ENCODE measurements at places on chromosomes 2 and 18.

- DNase-seq: no peak
These were observed 46.6 kb downstream of the SMAD2 start for GRCh38 chr18:47883771-47884413.

GRCh38 chr2:239773228-239774141, 251.7 kb downstream of the NDUFA10 start:
- no peak for DNase-seq

DNA sequence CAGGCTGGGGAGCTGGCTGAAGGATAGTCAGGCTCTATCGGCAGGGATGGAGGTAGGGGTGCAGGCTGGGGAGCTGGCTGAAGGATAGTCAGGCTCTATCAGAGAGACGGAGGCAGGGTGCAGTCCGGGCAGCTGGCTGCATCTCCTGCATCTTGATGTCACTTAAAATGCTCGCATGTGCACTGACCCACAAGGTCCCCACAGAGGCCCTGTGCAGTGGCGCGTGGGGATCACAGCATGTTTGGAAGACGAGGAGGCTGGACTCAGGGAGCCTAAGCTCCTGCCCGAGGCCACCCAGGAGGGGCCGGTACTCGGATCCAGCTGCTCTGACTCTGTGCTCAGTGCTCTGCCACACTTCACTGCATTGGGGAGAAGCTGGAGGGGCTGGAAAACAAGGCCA, 189.0 kb upstream of the HDAC4 start:
- DNase-seq: no peak

GRCh38 chr2:50691513-50691912, 340.4 kb downstream of the NRXN1 start:
- DNase-seq: no peak

DNA sequence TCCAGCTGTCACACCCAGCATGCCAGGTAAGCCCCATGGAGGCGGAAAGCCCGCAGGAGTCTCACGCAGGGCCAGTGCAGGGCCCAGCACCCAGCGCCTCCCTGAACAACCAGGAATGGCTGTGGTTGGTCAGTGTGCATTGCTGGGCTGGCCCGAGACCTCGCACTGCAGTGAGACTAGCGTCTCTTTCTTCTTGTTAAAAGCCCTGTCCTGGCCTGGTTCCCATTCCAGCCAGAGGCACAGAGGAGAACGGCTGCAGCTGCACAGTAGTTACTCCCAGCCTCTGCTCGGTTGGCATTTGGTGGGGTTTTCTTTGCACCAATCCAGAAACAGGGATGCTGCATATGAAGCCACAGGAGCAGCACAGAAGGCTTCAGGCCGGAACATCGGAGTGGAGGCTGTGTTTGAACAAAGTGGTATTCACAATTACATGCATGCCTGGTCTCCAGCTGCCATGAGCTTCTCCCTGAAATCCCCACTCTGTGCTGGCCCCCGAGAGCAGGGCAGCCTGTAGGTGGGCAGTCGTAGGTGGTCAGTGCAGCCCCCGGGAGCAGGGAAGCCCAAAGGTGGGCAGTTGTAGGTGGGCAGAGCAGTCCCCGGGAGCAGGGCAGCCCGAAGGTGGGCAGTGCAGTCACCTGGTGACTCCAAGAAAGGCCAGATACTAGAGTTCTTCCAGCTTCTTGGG, 163.7 kb upstream of the PXDN start:
- DNase-seq: no peak

DNA sequence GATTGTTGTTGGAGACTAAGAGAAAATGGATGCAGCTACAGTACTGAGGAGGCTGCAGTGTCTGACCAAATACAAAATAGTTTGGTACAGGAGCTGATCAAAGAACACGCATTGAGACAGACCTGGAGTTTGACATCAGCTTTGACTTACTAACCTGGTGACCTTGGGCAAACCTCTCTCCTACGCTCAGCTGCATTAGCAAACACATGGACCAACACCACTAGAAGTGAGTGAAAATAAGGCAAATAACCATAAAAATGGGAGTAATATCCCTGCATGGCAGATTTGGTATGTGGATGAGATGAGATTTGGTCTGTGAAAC, 126.5 kb downstream of the LPIN1 start:
- no peak for DNase-seq

GRCh38 chr18:61572084-61572655, 238.9 kb downstream of the CDH20 start:
- DNase-seq: no peak

GRCh38 chr2:84899304-84900204, 5.9 kb upstream of the TMSB10 start:
- no peak for DNase-seq

GRCh38 chr2:234081970-234082822, 31.7 kb downstream of the SPP2 start:
- no peak for DNase-seq

DNA sequence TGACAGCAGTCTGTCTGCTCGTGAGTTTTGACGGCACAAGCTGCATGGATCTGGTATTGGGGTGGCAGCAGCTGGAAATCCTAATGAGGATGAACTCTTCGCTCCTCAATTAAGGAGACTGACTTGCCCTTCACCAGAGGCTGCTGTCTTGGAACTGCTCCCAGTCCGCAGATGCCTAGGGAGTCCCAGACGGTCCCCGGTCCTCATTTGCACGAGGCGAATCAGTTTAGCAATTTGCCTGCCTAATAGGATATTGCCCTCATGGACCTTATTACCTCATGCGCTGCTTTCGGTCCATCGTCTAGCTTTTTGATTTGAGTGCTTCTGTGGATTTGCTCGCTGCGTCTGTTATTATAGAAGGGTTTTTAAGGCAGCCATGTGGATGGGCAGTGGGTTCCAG, 40.6 kb downstream of the ASAP2 start:
- no peak for DNase-seq

DNA sequence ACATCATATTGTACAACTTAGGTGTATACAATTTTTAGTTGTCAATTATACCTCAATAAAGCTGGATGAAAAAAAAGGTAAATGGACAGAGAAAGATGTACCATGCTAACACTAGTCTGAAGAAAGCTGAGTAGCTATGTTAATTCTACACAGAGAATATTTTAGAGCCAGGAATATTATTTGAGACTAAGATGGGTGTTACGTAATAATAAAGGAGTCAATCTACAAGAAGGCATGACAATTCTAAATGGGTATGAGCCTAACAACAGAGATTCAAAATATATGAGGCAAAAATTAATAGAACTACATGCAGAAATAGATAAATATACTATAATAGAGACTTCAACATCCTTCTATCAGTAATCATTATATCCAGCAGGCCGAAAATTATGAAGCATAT, 69.1 kb downstream of the CCDC141 start:
- no peak for DNase-seq

DNA sequence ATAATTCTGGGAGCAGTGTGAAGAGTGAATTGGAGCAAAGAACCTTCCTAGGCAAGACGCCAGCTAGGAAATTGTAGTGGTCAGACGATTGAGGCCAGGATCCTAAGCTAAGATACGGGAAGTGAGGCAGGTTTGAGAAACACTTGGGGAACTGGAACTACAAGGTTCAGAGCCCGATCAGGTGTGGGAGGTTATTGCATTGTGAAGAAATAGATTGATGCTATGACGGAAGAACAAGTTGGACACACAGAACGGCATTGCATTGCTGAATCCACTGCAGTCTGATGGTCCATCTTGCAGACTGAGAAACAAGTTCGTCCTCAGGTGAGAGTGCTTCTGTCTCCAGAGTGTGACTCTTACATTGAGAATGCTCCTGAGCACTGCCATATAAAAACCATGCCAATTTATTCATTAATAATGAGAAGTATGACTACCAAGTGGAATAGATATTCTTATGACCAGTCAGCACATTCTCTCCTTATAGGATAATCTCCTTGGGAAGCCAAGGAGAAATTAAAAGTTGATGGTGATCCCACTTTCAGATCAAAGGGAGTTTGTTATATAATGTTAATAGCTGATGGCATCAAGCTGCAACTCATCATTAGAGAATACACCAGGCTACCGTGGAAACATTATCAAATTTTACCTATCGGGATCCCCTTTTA, 30.9 kb downstream of the ANTXR1 start:
- DNase-seq: no peak

GRCh38 chr2:227480528-227480927, 8.6 kb downstream of the AGFG1 start:
- no peak for DNase-seq

- DNase-seq: no peak
These were observed 3.0 kb downstream of the PCARE start for GRCh38 chr2:29071032-29071975.

GRCh38 chr2:101983486-101983885, 8.3 kb upstream of the IL1R2 start:
- no peak for DNase-seq

DNA sequence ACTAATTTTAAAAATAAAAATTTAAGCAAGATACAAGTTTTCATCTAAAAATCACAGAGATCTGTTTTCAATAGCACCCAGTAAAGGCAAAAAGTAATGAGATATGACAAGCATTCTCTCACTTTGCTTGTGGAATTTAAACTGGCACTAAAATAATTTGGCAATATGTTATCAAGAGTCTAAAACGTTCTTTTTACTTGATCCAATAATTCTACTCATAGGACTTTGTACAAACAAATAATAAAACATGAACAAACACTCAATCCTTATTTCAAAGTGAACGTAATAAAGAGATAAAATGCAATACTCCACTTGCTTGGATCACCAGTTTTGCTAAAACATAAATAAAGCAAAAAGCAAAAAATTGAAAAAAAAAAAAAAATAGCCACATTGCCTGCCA, 30.4 kb downstream of the PIAS2 start:
- no peak for DNase-seq

GRCh38 chr2:228747483-228747882, 523.6 kb downstream of the PID1 start:
- DNase-seq: no peak

DNA sequence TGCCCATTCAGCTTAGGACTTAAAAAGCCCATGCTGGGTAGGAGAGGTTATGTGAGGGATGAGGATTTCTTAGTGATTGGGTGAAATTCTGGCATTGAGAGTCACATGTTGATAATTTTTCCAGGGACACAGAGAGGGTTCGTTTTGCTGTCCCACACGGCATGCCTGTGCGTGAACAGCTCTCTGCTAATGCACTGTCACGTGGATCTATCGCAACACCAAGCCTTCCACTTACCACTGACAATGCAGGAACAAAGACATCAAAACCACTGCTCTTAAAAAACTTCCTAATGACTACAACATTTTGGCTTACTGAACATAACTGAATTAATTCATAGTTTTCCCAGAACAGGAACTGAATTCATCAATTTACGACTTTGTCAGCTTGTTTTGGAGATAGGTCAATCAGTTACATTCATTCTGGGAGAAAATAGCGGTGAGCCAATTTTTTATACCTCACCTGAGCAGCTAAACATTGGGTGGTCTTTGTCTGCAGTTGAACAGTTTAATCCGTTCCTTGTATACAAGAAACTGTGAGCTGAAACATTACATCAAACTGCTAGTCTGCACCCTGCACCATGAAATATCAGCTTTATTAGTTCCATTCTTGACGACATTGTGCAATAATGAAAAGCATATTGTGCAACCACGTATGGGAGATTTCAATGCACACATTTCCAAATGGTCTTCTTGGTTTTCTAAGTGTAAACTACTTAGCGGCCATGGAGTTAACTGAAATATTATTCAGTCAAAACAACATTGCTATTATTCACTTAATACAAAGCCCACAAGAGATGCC, 127.1 kb downstream of the LPIN1 start:
- DNase-seq: no peak

DNA sequence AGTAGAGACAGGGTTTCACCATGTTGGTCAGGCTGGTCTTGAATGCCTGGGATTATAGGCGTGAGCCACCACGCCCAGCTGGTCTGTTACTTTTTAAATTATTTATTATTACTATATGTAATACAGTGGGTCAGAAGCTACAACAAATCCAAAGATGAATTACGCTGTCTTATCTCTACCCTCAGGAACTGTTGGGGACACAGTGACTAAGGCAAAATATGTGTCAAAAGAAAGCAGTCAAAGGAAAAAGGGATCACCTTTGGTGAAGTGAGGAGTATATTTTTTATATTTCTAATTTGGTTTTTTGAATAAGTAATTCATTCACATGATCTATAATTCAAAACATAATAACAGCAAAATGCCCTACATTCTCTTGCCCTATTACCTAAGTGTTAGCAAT, 4.7 kb downstream of the CREB1 start:
- no peak for DNase-seq

DNA sequence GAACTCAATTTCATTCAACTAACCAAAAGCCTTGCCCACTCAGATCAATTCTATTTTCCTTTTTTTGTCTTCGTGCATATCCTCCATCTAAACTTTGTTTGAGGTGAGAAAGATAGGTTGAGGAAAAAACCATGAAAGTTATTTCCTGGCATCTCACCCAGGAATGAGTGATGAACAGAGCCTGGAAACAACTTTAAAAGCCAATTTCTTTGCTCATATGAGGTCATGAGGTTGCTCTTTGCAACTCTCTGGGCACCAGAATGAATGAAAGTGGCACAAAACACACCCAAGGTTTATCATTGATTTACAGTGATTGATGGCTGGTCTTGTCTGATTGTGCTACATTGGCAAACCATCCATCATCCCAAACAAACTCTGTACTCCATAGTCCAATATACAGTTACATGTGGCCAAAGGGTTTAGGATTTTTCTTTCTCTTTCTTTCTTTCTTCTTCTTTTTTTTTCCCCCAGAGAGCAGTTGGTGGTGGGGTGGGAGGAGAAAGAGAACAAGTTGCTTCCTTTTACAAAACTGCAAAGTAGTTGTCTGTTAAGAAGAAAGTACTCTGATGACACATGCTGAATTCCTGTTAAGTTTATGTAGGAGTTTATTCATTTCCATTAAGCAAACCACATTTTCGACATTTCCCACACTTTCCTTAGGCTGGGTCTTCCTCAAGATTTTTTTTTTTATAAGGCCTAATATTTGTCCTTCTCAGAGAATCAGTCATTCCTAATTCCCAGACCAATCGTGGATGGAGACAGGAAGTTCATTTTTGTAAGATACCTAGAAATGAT, 575.9 kb upstream of the ZEB2 start:
- DNase-seq: no peak

DNA sequence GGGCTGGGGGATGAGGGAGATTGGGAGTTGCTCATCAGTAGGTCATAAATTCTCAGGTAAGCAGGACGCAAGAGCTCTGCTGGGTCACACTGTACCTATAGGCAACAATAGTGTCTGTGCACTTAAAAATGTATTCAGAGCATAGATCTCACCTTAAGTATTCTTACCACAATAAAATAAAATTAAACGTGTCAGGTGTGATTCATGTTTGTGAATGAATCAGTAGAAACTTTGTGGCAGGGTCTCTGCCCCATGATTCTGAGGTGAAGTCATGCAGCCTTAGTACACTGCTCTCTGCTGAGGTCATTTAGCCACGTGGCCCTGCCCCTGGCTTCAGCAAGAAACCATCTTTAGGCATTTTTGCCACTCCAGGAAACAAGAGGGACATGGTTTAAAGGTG, 253.8 kb downstream of the FBXO15 start:
- no peak for DNase-seq
